ENCODE measurements at places on chromosomes 6 and 20. TPM values are rescaled to one million over a fixed set of nuclear protein-coding genes. Genes with fewer than 3 reads are reported as not detected.

- DNase-seq = no peak
Measured at GRCh38 chr6:21455071-21455470, 138.5 kb upstream of the SOX4 start.

DNA sequence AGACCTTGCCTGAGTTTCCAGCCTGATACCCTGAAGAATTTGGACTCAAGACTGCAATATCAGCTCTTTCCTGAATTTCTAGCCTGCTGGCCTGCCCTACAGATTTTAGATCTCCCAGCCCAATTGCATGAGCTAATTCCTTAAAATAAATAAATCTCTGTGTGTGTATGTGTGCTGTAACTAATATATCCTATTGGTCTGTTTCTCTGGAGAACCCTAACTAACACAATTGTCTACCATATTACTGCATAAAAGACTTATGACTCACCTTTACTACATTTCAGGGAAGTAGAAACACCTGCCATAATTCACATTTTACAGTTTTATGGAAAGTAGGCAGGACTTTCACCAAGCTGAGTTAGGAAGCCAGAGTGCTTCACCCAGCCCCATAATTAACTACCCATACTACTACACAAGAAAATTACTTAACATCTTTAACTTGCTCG is 90.7 kb upstream of the BEND6 start:
- DNase-seq = peak; percentile 38

DNA sequence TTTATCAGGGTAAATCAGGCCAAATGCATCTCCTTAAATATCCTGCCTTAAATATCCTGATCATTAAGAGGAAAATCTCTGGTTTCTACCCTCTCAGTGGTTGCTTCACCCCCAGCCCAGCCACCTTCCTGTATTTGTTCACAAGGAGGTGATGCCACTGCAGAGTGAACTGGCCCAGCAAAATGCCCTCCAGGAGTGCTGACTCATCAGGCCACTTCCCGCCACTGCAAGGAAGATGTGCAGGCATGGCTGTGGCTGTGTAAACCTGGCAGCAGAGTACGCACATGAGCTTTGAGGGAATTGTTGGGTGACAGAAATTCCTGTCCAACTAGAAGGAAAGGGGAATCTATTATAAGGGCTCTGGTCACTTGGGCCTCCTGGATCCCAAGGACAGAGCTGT is 13.8 kb downstream of the NQO2 start:
- DNase-seq = peak; percentile 89

DNA sequence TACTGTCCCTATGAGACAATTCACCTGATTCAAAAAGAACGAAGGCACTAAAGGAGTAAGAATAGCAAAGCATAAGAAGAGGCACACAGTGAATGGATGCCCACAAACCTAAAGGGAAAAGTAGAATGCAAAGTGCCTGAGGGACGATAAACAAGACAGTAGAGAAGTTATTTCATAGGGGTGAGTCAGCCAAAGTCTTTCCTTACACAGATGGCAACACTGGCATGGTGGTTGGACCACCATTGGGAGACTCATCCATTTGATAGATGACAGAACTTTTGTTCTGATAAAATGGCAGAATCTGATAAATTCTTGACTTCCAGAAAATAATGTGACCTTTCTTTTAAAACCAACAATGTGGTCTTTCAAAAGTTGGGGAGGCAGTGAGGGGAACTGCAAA is 148.1 kb upstream of the HDAC2 start:
- DNase-seq = no peak

DNA sequence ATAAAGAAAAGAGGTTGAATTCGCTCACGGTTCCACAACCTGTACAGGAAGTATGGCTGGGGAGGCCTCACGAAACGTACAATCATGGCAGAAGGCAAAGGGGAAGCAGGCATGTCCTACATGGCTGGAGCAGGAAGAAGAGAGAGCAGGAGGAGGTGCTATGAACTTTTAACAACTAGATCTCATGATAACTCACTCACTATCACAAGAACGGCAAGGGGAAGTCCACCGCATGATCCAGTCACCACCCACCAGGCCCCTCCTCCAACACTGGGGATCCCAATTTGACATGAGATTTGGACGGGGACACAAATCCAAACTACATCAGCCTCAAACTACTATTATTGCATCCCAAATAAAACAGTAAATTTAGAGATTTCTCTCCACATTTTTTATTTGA is 53.6 kb upstream of the CST7 start:
- no peak for DNase-seq

DNA sequence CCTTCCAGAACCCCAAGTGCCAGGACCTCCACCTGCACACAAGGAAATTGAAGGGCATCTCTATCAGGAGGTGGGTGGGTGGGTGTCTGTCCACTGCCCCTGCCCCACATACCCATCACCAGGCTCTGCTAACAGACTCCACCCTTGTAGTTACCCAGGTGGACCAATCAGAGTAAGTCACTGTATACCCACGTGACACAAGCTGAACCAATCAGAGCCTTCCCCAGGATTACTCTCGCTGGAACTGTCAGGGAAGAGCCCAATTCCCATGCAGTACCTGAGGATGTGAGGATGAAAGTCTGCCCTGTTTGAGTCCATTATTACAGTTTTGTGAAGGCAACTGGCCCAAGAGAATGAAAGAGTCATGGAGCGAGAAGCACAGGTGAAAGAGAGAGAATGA is 4.2 kb downstream of the OCSTAMP start:
- no peak for DNase-seq

- DNase-seq = no peak
Measured at GRCh38 chr6:31131595-31131994, 7.3 kb downstream of the PSORS1C2 start.

DNA sequence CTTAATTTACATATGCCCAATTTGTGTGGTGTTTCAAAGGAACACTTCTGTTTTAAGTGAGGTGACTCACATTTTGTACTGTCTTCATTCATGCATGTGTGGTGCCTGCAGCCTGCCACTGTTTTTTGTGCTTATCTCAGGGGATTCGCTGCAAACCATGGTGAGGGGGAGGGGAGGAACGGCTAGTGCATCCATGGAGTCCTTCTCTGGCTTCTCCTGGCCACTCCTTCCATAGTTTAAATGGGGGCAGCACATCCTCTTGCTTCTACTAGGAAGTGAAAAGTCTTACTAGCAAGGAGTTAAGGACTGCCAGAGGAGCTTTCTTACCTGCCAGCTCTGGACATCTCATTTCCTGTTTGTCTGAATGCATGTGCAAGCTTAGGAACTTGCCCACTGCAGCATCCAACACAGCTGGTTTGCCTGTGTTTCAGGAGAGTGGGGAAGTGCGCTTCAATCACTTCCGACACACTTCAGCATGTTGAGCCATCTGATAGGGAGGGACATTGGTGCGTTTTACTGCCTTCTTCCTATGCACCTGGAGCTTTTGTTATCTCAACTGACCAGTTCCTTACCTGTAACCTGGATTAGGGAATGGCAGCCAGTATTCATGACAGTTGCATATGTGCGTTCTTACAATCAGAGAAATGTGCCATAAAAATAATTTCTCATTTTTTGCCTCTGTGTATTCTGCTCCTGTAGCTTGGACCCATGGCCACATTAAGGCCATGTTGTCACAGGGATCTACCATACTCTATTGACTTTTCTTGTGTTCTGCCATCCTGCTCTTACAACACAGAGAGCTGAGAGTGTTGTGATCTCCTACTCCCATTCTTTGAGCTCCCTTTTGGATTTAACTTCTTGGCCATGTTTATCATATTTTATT is 211.3 kb downstream of the ARID1B start:
- peak; percentile 35 for DNase-seq

DNA sequence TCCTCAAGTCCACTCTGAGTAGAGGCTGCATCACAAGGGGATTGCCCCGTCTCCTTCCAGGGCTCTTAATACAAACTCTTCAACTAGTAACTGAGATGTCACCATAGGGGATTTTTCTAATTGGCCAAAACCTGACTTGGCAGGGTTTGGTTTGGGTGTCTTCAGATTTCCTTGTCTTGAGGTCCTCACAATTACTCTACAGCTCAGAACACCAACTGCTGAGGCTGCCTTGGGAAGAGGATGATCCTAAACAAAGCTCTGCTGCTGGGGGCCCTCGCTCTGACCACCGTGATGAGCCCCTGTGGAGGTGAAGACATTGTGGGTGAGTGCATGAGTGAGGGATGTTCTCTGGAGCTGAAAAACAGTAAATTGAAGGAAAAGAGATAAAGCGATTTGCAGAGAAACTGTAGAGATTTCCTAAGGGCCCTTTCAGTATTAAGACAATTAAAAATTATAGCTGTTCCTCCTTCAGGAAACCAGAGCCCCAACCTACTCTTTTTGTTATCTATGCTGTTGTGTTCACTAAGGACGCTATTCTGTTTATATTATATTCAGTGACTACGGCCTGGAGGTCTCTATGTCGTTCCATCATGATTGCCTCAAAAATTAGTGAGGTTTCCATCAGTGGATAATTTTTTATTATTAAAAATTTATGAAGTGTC is at the start of gene HLA-DQA1:
Gene HLA-DQA1 (plus strand): TSS at position 188 of the 662 bp plus-strand sequence. CDS start 53 bp downstream, at position 241.
- peak; percentile 35 for DNase-seq

DNA sequence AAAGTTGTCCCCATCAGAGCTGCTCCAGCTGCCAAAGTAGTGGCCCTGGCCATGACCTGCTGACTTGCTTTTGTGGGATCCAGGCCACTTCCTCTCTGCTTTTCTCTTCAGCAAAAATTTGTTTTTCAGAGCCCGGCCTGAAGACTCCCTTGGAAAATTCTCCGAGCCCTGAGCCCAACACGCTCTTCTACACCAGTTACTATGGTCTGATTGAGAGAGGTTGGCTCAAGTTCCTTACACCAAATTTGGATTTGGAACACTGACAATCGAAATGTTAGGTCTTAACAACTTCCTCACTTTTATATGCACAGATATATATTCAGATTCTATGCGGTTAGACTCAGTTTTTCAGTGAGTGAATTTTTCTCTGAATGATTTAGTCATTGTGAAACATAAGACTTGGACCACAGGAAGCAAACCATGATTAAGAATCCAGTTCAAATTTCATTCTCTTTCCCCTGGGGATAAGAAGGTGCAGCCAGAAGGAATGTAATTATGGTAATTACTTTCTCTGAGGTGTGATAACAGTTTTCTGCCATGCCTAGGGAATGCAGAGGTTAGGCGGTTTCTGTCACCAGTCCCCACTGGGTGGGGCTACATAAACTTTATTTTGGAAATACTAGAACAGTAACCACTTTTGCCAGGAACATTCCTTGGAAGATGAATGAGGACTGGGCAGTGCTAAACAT is 365.2 kb downstream of the SYNE1 start:
- DNase-seq = peak; percentile 59

DNA sequence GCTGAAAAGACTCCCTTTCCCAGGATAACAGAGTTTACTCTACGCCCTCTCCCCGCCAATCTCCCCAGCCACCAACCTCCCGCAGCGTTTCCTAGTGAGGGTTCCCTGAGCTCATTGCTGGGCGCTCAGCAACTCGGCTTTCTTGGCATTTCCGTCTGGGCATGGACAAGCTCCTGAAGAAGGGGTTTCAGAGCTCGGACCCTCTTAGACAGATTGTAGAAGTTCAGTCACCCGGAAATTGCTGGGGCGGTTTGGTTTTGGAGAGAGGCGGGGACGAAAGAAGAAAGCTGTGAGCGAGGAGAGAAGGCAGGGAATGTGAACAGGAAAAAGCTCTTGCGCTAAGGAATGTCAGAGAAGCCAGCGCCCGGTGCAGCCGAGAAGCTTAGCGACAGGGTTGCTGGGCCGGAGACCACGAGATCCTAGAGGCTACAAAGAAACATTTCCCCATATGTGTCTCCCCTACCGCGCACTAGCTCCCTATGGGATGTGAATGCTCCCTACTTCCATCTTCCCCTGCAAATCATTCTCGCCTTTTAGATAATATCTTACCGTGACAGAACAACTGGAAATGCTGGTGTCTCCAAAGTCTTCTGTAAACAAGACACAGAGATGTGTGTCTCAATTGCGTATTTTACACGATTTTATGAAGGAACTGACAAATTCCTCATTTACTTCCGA is 15.8 kb downstream of the POM121L2 start:
- DNase-seq = peak; percentile 85

- no peak for DNase-seq
Measured at GRCh38 chr6:337805-338368, 45.6 kb downstream of the DUSP22 start.

GRCh38 chr6:43965628-43966373 is 161.5 kb downstream of the MRPL14 start:
- DNase-seq = no peak

- DNase-seq = peak; percentile 95
Measured at GRCh38 chr6:142802124-142802523, 142.9 kb downstream of the HIVEP2 start.

GRCh38 chr20:41984031-41984430 is 365.9 kb upstream of the CHD6 start:
- no peak for DNase-seq

GRCh38 chr6:99344289-99344688 is 5.2 kb downstream of the FAXC start:
- peak; percentile 79 for DNase-seq

DNA sequence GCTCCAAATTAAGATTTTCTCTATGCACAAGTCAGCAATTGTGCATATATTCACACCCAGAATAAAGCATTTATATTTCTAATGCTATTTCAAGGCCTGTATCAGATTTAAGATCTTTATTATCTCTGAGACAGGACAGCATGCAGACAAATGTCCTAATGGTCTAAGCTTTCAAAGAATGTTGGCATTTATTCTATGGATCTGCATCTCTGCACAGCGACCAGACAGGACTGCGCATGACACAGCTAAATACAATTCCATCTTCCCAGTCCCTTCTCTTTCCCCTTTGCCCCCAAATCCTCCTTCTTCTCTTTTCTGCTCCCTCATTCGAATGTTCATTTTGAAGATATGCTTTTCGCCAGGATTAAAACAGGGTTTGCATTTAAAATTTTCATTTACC is 478.5 kb downstream of the PKHD1 start:
- DNase-seq = no peak

The ELOVL2 gene
- 11.3 TPM for total RNA-seq

The CNPY3 gene
- 33.4 TPM for total RNA-seq

The FOXF2 gene
- total RNA-seq = 2.7 TPM

The DUSP15 gene
- 1.9 TPM for total RNA-seq

The OVOL2 gene
- 1.0 TPM for total RNA-seq

The VGLL2 gene
- total RNA-seq = not detected

The FILIP1 gene
- 0.40 TPM for total RNA-seq

The FAM162B gene
- 0.29 TPM for total RNA-seq

The MAN1A1 gene
- total RNA-seq = 22.9 TPM

The AGPAT4 gene
- total RNA-seq = 5.5 TPM

The HLA-DQA1 gene
- 0.40 TPM for total RNA-seq

The SLC17A4 gene
- total RNA-seq = not detected
